ENCODE measurements at places on chromosomes 2 and 18.

GRCh38 chr2:20473128-20473527, 26.3 kb downstream of the RHOB start:
- no peak for DNase-seq

DNA sequence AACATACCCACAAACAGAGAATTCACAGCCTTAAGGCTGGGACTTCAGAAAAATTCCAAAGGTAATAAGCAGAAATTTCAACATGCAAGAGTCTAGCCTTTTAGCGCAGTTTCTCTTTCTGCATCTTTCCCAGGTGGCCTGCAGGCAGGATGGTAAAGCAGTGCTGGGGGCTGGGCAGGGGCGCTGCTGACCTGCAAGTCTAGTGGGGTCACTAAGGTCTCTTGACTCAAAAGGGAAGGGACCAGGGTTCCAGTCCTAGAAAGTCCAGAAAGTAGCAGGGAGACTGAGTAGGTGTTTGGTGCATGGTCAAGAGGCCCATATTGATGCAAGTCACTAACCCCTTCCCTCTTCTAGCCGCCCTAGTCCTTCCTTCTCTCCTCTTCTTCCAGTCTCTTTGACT, 169.2 kb downstream of the TGIF1 start:
- no peak for DNase-seq

DNA sequence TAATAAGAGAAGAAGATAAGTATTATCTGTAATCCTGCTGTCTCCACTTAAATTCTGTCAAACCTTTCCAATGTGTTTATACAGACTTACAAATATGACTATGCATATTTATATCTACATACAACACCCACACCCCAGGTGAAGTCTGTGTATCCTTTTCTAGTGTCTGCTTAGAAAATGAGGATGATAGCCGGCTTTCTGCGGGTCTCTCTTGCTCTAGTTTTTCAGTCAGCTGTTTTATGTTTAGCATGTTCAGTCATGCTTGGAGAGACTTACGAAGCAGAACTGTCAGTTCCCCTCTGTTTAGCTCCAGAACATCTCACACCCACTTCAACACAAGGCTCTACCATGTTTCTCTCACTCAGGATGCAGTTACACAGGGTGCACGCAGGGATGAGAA, 137.3 kb upstream of the NFATC1 start:
- no peak for DNase-seq

DNA sequence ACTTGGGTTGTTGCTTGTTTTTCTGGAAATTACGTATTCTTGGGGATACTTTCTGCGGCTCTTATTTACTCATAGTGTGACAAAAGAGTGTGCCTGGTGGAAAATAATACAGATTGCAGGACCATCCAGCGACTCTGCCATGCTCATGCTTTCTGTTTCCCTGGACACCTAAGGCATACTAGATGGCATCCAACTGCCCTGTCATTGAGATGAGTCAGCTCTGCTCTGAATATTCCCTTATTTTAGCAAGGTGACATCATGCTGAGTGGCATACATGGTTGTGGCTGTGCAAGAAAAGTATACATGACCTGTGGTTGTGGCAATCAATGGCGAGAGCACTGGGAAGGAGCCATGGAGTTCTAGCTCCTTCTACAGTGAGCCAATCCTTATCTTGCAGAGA, 471.0 kb downstream of the TMEM182 start:
- no peak for DNase-seq

DNA sequence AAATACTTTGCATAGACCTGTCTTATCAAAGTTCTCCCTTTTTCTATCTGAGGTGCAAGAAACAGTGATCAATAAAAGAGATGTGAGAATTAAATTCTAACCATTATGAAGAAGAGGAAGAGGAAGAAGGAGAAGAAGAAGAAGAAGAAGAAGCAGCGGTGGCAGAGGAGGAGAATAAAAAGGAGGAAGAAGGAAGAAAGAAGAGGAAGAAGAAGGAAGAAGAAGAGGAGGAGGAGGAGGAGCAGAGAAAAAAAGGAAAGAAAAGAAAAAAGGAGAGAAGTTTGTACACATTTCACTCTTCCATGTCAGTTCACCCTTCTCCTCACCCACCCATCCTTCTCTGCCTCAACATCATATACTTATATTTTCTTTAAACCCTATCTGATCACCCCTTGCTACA, 68.4 kb downstream of the METTL4 start:
- DNase-seq: no peak

GRCh38 chr2:88659538-88659915, 31.9 kb upstream of the RPIA start:
- DNase-seq: no peak
